ENCODE measurements at places on chromosomes 7 and 10.

DNA sequence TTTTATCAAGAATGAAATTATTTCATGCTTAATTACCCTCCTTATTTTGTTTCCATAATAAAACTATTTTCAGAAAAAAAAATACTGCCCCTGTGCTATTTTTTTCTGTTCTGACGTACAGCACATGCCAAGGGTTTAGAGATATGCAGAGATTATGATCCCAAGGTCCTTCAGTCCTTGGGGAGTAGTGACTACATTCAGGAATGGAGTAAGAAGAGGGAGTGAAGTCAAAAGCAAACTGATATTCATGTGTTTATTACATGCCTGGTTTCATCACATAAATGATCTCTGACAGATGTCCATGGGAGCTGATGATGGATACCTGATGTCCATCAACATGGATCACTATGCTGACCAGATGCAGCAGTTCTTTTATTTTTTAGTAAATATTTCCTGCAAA, 17.2 kb downstream of the AKAP9 start:
- no peak for DNase-seq

DNA sequence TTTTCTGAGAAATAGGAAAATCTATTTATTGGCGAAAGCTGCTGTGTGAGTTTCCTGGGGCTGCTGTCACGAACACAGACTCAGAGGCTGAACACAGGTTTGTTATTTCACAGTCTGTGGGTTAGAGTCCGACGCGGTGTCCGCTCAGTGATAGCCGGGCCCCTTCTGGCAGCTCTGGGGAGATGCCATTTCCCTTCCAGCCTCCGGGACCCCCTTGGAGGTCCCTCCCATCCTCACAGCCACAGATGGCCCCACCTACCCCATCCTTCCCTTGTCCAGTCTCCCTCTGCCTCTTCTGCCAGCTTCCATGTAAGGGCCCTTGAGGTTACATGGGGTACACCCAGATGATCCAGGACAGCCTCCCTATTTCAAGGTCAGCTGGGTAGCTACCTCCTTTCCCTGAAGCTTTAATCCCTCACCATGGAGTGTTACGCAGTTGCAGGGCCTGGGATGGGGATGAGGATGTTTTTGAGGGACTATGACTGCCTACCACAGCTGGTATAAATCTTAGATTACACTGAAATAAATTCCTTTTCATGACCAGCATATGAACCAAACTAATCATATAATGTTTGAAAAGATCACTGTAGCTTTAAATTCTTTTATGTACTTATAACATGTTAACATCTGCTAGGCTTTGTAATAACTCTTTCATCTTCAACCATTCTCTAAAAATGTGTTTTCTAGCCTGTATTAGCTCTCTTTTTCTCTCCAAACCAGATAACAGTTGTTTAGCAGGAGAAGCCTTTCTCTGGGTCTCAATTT, 98.5 kb downstream of the WDR37 start:
- no peak for DNase-seq

DNA sequence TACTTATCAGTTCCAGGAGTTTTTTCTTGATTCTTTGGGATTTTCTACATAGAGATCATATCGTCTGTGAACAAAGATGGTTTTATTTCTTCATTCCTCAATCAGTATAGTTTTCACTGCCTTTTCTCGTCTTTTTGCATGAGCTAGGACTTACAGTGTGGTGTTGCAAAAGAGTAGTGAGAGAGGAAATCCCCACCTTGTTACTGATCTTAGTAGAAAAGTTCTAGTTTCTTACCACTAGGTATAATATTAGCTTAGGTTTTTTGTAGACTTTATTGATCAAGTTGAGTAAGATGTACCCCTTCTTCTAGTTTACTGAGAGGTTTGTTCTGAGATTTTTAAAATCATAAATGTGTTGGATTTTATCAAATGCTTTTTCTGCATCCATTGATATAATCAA, 123.3 kb downstream of the TMEM26 start:
- DNase-seq, result no peak

- no peak for DNase-seq
Measured at GRCh38 chr7:142168746-142169145, 57.2 kb downstream of the MGAM2 start.

GRCh38 chr10:103926722-103927319, 8.8 kb upstream of the STN1 start:
- no peak for DNase-seq

DNA sequence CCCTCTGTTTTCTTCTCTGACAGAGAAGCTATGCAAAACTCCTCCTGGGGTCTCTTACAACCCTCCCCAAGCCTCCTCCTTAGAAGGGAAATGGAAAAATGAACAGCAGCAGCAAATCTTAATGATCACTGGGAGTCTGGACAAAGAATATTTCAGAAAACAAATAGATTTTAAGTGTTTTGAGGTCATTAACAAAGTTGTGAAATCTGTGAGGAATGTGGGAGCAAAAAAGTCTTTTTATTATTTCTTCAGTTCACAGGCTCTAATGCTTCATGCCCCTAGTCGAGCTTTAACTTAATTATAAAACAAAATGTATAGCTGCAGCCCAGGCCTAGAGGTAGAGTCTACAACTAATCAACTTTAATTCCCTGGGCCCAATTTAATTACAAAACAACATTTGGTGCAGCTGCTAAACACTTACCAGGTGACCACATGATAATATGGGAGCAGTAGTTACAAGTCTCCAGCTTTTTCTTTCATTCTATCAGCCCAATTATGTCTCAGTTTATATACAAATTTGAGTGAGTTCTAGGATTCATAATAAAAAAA, 293.2 kb downstream of the THSD7A start:
- no peak for DNase-seq

DNA sequence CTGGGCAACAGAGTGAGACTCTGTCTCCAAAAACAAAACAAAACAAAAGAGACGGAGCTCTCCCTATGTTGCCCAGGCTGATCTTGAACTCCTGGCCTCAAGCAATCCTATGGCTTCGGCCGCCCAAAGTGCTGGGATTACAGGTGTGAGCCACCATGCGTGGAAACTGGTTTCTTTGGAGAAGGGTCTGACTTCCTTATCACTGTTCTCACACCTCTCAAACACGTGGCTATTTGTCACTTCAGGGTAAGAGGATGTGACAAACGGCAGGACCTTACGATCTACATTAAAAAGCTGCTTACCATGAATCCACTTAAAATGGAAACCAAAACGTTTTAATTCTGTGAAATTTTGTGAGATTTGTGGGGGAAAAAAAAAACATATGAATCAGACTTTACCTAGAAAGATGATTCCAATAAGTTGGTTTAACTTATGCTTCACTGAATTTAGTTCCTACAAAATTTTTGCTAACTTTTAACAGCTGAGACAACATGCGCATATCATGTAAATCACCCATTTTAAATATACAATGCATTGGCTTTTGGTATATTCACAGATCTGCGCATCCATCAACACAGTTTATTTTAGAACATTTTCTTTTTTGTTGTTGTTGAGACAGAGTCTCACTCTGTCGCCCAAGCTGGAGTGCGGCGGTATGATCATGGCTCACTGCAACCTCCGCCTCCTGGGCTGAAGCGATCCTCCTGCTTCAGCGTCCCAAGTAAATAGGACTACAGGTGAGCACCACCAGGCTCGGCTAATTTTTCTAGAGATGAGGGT, 18.7 kb upstream of the FOXK1 start:
- DNase-seq, result no peak

- no peak for DNase-seq
Measured at GRCh38 chr7:143243111-143243510, 20.1 kb upstream of the GSTK1 start.

DNA sequence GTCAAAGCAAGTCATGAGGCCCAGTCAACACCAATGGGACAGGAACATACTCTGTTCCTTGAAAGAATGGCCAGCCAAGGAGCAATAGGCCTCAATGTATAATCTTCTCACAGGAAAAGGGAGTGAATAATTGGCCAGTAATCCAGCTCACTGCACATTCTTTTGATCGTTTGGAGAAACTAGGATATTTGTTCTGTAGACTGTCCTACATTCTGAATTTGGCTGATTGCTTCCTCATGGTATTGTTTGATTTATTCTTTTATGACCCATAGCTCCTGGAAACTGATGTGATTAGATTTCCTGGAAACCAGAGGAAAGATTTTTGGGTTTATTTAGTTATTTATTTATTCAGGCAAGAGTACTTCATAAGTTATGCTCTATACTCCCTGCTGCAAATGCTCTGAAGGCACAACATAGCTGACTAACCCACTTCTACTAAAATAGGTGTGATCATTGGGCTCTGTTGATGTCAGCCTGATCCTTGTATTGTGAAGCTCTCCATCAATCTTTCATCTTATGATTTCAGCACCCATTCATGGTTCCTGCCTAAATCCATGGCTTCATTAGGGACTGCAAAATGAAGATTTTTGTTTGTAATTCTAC, 745.2 kb downstream of the SUGCT start:
- DNase-seq, result no peak

GRCh38 chr10:17771017-17771416, 19.0 kb downstream of the TMEM236 start:
- DNase-seq, result no peak

DNA sequence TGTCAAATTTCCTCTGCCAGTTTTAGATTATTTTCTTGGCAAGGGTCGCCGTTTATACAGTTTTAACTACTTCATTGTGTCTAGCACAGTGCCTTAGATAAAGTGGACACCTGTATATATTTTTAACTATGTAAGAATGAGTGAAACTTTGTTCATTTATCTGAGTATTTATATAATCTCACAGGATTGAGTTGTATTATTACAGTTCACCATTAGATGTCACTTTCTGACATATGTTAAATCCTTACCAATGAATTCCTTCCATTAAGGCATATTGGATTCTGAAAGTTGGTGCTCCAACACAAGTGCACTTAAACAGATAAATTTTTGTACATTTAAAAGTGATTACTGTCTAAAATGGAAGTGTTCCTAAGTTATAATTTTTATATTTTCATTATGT, 43.0 kb downstream of the ZMYND11 start:
- no peak for DNase-seq

GRCh38 chr10:110790913-110791506, 80.7 kb upstream of the PDCD4 start:
- no peak for DNase-seq

- DNase-seq, result no peak
Measured at GRCh38 chr10:69867699-69868558, 66.2 kb downstream of the COL13A1 start.

DNA sequence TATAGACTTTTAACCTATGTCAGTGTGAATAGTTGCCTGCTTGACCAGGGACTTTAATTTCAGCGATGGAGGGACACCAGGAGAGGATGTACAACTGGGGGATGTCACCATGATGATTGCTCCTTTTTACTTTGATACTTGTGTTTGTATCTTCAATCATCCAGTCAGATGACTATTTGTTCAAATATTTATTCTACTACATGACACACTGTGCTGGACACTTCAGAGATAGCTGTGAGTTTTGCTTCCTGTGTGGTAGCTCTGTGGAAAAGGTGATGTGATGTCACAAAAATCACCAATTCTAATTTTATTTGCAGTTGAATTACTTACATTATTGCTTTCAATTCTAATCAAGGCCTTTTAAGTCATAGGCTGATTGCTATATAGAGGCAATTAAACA, 62.7 kb upstream of the CREB5 start:
- no peak for DNase-seq

DNA sequence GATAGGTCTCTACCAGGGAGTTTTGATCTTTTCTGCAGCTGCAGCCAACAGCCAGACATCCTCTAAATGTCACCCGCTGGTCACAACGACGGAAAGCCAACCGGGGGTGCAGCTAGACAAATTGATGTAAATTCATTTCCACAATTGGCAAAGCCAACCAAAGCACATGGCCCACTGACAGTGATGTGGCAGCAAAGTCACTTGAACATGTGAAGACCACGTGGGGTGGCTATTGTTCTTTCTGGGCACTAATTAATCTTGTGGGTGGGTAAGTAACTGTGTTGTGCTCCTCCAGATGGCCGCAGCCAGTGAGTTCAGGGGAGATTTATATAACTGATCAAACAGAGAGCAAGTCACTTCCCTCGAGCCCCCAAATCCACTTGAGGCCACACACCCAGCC, 354.1 kb downstream of the ANKRD30A start:
- DNase-seq, result no peak

- DNase-seq, result no peak
Measured at GRCh38 chr7:152968514-152968913, 209.0 kb downstream of the ACTR3B start.

GRCh38 chr10:35639021-35639727, 2.9 kb downstream of the FZD8 start:
- DNase-seq, result no peak

DNA sequence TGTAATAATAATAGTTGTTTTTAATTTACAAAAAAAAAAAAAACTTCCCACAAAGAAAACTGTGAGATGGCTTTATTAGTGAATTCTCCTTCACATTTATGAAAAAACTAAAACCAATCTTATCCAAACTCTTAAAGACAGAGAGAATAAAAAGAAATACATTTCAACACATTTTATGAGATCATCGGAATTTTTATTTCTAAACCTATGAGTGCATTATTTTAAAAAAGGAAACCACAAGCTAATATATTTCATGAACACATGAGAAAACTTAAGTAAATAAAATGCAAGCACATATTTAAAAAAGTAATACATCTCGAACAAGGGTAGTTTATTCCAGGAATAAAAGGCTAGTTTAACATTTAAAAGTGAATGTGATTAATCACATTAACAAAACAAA, 31.5 kb downstream of the C7orf25 start:
- DNase-seq, result no peak

GRCh38 chr10:132438091-132439024, 41.4 kb downstream of the PWWP2B start:
- DNase-seq, result no peak

DNA sequence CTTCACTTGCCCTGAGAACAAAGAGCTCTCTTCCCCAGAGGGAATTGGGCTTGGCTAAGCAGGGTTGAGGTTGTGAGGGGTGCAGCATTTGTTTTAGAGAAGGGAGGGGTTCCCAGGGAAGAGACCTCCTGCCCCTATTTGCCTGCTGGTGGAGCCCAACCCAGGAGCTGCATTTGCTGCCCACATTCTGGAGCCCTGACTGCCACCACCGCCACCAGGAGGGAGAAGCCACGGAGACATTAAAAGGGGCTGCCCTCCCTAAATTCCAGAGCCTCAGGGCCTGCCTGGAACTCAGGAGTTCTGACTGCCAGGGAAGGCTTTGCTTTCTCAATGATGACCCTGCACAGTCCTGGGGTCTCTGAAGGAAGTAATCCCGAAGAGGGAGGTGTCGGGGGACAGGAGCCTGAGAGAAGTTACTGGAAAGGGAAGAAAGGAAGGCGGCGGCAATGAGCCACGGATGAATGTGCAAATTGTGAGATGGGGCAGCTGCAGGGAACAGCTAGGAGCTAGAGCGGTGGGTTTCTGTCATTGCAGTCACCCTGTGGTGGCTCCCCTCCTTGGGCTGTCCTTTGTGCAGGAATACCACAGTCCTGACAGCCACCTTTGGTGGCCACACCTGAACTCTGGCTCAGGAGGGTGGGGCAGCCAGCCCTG, 51.3 kb downstream of the NEURL1 start:
- DNase-seq, result no peak

- DNase-seq, result no peak
Measured at GRCh38 chr7:5528071-5528814, 104.6 kb upstream of the TNRC18 start.

Measured in T-helper 1 cell (primary cell).